Caki2 (cell line): ENCODE measurements at places on chromosomes 6 and 20. TPM values are rescaled to one million over a fixed set of nuclear protein-coding genes. Genes with fewer than 3 reads are reported as not detected.

The CRISP3 gene
- not detected in 2 replicates for total RNA-seq

The TEAD3 gene
- 2.3 and 5.6 TPM in 2 replicates for total RNA-seq

The TINAG gene
- 62.1 and 114 TPM in 2 replicates for total RNA-seq

The TFAP2C gene
- total RNA-seq, result 7.6 and 13.0 TPM in 2 replicates

The EYA2 gene
- total RNA-seq, result not detected in 2 replicates

The ZC2HC1B gene
- total RNA-seq, result not detected in 2 replicates

The ARMH2 gene
- total RNA-seq, result not detected in 2 replicates

The LRRC1 gene
- total RNA-seq, result 4.9 and 10.3 TPM in 2 replicates

The SLC35D3 gene
- total RNA-seq, result not detected in 2 replicates

The SLC12A5 gene
- total RNA-seq, result 7.9 TPM in 1 of 2 replicates, not detected in the other
